IMR-90 (cell line): ENCODE measurements at places on chromosomes 2 and 18. TPM values are rescaled to one million over a fixed set of nuclear protein-coding genes. Genes with fewer than 3 reads are reported as not detected.

DNA sequence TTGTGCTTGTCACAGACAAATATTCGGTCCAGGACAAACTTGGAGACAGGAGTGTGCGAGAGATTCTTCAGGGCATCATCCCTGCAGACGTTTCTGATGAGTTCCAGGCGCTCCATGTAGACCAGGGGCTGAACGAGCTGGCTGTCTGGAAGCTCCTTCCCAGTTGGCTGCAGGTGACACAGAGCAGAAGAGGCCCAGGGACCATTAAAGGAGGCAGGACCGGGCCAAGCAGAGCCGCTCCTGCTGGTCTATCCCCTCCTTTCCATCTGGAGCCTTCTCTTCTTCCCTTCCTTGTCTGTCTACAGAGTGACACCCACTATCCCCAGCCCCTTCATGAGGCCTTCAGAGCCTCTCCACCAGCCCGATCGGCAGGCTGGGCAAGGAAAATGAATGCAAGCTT, 19.5 kb downstream of the CHST10 start:
- DNase-seq, result no peak

DNA sequence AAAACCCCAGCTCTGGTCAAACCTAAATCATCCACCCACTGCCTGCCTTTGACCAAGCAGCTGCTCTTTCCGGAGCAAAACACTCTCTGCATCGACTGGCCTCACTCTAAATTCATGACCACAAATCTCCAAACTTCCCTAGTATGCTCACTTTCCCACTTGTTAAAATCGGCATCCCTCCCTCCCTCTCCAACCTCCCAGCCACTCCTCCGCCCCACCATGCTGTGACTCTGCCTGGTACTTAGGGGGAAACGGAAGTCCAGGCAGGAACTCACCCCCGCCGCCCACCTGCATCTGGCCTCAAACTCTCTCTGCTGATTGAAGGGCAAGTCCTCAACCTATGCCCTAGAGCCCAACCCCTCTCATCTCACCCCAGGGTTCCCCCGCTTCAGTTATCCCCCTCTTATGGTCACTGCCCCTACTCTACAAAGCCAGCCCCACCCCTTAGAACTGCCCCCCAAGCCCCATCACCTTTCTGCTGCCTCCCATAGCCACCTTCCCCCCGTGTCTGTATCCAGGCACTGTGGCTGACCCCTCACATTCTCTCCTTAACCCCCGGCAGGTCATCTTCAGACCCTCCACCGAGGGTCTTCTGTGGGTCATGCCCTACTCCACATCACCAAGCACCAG, 3.8 kb upstream of the ADRA2B start:
- no peak for DNase-seq

- DNase-seq, result no peak
Measured at GRCh38 chr18:58118536-58118935, 74.5 kb downstream of the NEDD4L start.

LHCGR gene
- total RNA-seq, result under 0.01 and 0.18 TPM in 2 replicates

DNA sequence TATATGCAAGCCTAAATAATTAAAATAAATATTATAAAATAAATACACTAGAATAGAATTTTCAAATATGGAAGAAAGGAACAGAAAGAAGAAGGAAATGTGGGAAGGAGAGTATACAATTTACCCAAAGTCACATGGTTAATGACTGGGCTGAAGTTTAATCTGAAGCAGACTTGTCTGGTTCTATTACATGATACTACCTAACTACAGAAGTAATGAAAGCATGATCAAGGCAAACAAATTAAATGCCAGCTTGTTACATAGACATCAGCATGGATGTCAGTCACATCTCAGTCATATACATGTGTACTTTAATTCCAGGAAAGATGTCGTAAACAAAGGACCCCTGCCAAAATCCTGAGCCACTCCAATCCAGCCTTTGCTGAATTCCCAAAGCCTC, 1060.8 kb downstream of the CNTNAP5 start:
- DNase-seq, result no peak

GLI2 gene
- 3.8 and 4.7 TPM in 2 replicates for total RNA-seq

DNA sequence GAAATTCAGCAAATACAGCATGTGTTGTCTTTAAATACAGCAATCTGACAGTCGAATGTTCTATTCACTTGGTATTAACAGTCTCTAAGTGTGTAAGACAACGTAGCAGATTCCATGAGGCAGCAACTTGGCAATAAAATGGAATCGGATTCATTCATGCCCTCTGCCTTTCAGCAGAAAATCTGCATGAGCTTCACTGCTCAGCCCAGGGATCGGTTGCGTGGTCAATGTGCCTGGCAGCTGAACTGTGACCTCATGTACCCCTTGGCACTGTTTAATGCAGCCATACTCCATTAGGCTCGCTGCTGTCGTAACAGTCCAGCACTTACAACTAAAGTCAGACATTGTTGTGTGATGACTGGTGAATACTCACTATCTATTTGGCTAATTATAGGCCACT, 17.7 kb upstream of the RGPD4 start:
- DNase-seq, result no peak

DNA sequence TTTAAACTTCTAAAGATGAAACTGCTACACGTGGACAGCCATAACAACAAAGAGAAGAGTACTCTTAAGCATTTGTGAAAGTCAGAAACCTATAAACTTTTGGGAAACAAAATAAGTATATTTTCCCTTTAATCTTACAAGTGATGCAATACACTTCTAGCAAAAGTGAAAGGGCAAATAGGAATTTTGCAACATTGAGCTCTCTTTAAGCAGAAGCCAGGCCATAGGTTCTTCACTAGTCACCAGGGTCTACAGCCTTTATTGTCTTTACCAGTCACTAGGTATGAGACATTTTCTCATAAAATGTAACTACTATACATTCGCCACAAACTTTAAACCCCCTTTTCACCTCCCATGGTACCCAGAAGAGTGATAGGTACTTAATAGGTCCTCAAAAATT, 37.5 kb downstream of the SCN1A start:
- DNase-seq, result peak; percentile 48

- DNase-seq, result no peak
Measured at GRCh38 chr18:9766076-9766481, 58.0 kb downstream of the RAB31 start.
